ENCODE measurements at places on chromosomes 12 and 14. TPM values are rescaled to one million over a fixed set of nuclear protein-coding genes. Genes with fewer than 3 reads are reported as not detected.

DNA sequence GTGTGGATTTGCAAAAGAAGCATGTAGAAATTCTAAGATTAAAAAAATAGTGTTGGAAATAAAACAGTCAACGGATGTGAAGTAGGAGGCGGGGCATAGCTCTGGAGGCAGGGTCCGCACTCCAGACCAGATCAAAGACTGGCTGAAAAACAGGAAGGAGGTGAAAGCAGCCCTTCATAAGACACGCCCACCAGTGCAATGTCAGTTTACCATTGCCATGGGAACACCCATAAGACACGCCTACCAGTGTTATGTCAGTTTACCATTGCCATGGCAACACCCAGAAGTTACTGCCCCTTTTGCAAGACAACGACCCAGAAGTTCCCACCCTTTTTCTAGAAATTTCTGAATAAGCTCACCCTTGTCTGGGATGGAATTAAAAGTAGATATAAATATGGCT is 87.1 kb downstream of the FZD10 start:
- no peak for DNase-seq

DNA sequence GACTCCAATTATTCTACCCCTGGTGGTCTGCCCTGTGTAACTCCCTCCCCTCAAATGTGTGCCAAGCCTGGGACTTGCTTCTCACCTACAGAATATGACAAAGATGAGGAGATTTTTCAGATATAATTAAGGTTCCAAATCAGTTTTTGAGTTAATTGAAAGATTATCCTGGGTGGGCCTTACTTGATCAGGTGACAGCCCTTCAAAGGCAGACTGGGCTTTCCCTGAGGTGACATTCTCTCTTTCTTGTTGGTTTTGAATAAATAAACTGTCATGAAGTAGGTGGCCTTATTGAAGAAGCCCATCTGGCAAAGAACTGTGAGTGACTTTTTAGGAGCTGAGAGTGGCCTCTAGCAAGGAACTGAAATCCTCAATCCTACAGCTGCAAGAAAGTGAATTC is 106.0 kb downstream of the BRMS1L start:
- no peak for DNase-seq

- DNase-seq = no peak
These were observed 77.6 kb upstream of the CLMN start for GRCh38 chr14:95397325-95397724.

DNA sequence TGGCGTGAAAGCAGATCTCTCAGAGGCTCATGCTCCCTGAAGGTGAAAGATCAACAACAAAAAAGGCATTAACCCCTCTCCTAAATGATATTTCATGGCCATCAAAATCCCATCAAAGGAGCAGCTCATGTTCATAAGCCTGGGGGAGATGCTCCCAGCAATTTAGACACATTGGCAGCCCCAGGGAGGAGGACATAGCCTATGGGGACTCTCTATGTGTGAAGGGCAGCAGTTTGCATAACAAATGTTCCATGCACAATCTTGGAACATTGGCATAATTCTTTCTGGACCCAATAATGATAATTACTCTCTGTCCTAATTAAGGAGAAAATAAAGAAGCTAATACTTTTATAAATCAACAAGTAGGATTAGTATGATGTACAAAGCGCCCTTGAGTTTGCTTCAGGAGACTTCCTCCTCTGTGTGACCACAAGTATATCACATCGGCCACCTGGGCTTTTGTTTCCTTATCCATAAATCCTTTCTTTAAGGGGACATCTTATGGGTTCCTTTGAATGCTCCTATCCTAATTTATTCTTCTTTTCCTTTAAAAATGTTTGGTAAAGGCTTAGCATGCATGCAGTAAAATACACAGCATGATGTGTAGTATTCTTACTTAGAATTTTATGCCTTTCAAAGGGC is 161.9 kb upstream of the PLEKHG7 start:
- DNase-seq = no peak

Gene SRRM4
- 0.42 TPM for total RNA-seq
